ENCODE measurements at places on chromosomes 1 and 21. TPM values are rescaled to one million over a fixed set of nuclear protein-coding genes. Genes with fewer than 3 reads are reported as not detected.

- DNase-seq = peak; percentile 56
Observed at GRCh38 chr1:39178541-39179431, 25.7 kb upstream of the MACF1 start.

DNA sequence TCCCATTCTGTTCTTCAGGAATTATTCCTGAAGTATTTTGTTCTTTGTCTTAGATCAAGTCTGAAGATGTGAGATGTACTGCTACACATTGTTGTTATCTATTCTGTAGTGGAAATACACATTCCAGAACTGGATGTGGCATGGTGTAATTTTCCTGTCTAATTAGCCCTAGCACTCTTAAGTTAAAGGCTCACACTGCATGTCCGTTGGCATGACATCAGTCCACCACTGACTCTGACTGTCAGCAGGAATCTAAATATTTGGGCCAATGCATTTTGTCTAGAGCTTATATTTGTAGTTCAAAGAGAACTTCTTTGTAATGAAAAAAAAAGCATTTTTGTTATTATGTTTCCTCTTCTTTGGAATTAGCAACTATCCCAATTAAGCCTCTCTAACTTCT lies 201.0 kb downstream of the S1PR1 start:
- DNase-seq = no peak

GRCh38 chr1:162294015-162294414 lies 82.6 kb downstream of the SPATA46 start:
- no peak for DNase-seq

DNA sequence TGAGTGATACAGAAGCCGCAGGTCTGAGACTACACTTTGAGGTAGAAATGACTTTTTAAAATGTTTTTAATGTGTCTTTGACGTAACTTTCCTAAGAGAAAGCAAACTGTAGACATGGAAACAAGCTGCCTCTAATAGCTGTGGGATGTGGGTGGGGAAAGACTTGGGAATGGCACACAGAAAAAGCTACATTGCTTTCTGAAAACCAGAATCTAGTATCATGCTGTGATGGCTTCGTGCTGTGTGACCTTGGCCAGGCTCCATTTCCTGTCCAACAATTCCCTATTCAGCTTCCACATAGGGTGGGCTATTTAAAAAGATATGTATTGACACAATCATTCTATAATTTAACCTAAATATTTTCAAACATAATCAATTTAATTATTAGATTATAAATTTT lies 909.1 kb downstream of the NCAM2 start:
- DNase-seq = no peak

GRCh38 chr1:58907398-58907797 lies 123.6 kb upstream of the JUN start:
- DNase-seq = no peak

DNA sequence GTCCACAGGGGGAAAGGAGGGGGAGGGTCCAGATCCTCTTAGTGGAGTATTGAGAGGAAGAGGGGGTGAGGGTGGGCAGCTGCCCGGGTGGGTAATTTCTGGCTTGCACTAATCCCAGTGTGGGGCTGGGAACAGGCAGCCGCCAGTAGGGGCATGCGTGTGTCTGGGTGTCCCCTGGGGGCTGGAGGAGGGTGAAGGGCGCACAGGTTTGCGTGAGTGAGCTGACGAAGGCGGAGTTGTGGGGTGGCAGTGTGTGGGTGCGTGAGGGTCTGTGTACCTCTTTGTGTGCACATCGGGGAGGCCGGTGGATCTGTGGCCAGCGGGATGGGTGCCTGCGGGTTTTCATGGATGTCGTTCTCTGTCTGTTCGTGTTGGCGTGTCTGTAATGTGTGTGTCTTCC lies 97.3 kb downstream of the PAX7 start:
- DNase-seq = no peak

GRCh38 chr1:171652234-171652822 lies at the start of gene MYOC:
MYOC (minus strand) TSS chr1:171652688; CDS start chr1:171652611, 77 bp downstream.
- no peak for DNase-seq

DNA sequence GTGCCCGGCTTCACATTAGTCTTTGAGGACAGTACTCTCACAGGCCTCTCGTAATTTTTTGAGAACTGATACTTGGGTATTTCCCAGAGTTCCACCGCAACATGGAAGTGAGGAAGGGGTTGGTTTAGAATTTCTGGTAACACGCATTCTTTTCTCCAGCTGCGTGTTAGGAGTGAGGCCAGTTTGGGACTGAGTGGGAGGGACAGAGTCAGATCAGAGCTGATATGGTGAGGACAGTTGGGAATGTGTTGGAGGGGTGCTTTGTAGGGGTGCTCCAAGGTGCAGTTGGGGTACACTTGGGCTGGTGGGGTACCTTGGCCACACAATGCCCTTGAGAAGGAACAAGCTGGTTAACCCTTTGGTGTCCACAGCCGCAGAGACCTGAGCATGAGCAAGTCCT lies 6.7 kb downstream of the FBXO6 start:
- DNase-seq = no peak

DNA sequence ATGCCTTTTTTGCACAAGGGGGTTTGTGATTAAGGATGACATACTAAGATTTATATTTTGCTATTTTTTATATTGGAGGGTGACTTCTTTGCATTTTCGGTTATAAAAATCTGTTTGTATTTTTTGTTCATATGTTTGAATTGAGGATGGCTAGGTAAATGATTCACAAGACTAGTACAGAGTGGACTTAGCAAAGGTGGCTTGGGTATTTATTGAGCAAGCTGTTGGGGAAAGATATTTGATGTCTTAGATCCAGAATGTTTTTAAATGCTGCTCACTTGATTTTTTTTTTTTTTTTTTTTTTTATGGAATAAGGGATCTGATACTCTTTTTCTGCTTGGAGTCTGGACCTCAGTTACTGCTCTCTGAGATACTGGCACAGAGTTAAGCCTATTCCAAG lies 100.6 kb downstream of the DNM3 start:
- no peak for DNase-seq

- no peak for DNase-seq
Observed at GRCh38 chr1:16018749-16019643, 1.2 kb upstream of the HSPB7 start.

- DNase-seq = peak; percentile 33
Observed at GRCh38 chr1:207499573-207499972, 3.6 kb downstream of the CR1 start.

DNA sequence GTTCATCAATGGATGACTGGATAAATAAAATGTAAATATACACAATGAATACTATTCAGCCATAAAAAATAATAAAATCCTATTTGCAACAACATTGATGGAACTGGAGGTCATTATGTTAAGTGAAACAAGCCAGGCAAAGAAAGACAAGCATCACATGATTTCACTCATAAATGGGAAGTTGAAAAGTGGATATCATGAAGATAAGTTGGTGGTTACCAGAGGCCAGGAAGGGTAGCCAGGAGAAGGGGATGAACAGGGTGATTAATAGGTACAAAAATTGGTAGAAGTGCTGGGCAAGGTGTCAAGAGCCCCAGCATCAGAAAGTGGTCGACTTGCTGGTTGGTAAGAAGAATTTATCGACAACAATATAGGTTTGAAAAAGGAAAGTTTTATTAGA lies 1.3 kb upstream of the PARK7 start:
- no peak for DNase-seq

The KRTAP19-3 gene
- not detected for total RNA-seq

The OTUD7B gene
- 19.0 TPM for total RNA-seq

The MTARC2 gene
- 8.0 TPM for total RNA-seq

The CSMD2 gene
- total RNA-seq = under 0.01 TPM

The IPO9 gene
- 24.9 TPM for total RNA-seq

The DPYD gene
- total RNA-seq = 54.7 TPM

The RBM11 gene
- total RNA-seq = not detected

The NID1 gene
- total RNA-seq = 67.7 TPM
